ENCODE measurements at places on chromosomes 2 and 18. TPM values are rescaled to one million over a fixed set of nuclear protein-coding genes. Genes with fewer than 3 reads are reported as not detected.

INPP1 gene
- 14.7 TPM for total RNA-seq

ERICH2 gene
- not detected for total RNA-seq

PSTPIP2 gene
- 1.6 TPM for total RNA-seq

SP140 gene
- 1.1 TPM for total RNA-seq

LTBP1 gene
- 25.6 TPM for total RNA-seq

FSHR gene
- not detected for total RNA-seq

ALK gene
- total RNA-seq = 0.78 TPM

MARCHF4 gene
- total RNA-seq = 8.7 TPM

PRLH gene
- total RNA-seq = not detected

ARL4C gene
- total RNA-seq = 50.2 TPM

KATNAL2 gene
- 2.0 TPM for total RNA-seq

RNU2-63P gene
- total RNA-seq = not detected

KCNF1 gene
- total RNA-seq = 13.3 TPM

- DNase-seq = no peak
These were observed 14.4 kb upstream of the E2F6 start for GRCh38 chr2:11480406-11480805.

DNA sequence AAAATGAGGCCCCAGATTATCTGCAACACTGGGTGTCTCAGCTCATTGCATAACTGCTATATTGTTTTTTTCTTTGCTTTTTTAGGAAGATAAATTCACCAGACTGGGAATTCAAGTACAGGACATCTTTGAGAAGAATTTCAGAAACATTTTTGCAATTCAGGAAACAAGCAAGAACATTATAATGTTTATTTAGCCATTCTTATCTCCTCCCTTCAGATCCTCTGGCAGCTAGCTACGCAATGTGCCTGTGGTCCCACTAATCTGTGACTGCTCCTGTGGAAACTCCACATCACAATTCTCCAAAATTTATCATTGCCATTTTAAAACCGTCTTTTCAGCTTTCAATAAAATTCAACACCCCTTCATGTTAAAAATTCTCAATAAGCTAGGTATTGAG lies 126.8 kb downstream of the SP100 start:
- no peak for DNase-seq

GRCh38 chr2:240303896-240304745 lies 131.3 kb upstream of the GPC1 start:
- no peak for DNase-seq

- DNase-seq = no peak
These were observed 1.0 kb upstream of the HOXD12 start for GRCh38 chr2:176098366-176099158.

GRCh38 chr18:39172695-39173421 lies 1607.3 kb upstream of the CELF4 start:
- DNase-seq = no peak

DNA sequence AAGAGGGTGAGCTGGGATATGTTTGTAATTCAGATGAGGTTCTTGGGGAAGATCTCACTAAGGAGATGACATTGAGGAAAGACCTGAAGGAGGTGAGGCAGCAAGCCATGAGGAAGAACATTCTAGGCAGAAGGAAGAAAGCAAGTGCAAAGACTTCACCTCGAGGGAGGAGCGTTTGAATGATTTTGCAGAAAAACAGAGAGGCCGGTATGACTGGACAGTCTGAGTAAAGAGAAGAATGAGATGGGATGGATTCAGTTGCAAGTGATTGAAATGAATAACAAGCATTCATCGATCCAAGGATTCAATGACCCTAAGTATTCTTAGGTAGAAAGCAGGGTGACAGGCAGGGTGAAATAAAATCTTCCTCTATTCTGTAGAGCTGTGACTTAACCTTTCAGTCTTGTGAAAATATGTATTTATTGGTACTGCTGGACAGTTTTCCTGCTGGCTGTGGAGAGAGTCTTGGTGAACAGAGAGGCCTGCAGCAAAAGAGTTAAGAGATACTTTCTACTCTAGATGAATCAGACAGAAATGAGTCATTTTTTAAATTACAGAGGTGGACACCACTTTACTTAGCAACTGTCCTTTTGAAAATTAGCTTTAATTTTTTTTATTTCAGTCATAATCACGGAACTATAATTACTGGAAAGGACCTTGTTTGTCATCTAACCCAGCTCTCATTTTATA lies 278.4 kb downstream of the LRRTM1 start:
- no peak for DNase-seq

DNA sequence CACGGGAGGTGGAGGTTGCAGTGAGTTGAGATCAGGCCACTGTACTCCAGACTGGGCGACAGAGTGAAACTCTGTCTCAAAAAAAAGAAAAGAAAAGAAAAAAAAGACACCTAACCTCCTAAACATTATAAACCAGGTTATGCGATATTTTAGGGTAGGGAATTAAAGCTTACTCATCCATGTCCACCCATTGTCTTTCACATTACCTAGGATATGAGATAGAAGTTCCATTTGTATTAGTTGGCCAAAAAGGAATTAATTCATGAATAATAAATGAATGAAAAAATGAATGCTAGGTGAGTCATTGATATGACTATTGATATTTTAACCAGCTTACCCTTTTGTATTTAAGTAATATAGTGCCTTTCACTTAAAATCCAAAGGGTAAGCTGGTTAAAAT lies 132.9 kb downstream of the FAM161A start:
- DNase-seq = no peak

- DNase-seq = no peak
These were observed 335.7 kb upstream of the CDH7 start for GRCh38 chr18:65415098-65415497.

DNA sequence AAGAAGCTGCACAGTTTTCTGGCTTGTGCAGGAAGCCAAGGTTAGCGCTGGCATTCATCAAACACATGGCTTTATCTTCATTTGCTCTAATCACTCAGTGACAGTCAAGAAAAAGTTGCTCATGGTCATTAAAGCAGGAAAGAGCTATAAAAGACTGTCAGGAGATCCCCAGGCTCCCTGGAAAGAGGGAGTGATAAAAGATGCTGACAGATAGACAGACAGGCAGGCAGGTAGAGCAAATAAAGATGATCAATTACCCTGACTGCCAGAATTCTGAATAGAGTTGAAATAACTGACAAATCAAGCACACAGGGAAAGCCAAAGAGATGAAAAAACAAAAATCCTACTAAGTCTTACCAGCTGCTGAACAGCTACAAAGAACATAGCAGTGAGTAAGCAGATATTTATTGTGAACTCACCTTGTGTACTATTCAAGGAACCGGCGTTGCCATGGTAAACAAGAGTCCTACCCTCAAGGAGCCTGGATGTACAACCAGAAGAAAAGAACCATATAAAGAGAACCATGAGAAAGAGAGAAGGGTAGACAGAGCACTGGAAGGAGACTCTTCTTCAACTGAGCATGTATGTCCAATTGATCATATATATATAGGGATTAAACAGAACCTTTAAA lies 68.0 kb downstream of the RNF152 start:
- no peak for DNase-seq

GRCh38 chr2:230868947-230869913 lies 4.5 kb downstream of the ITM2C start:
- DNase-seq = no peak

DNA sequence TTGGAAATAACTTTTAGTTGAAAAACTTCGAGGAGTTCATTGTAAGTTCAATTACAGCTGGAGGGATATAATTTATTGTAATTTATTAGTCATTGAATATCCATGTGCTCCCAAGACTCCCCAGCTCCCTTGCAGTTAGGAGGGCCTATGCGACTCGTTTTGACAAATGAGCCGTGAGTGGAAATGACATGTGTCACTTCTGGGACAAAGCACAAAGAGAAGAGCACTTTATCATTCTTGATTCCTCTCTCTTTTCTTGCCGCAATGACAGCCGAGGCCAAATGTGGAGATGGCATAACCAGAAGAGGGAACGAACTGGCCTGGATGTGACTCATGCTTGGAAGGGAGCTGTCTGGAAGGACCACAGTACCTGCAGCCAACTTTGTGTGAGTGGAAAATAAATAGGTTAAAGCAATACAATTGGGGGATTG lies 44.2 kb upstream of the ITSN2 start:
- DNase-seq = no peak

DNA sequence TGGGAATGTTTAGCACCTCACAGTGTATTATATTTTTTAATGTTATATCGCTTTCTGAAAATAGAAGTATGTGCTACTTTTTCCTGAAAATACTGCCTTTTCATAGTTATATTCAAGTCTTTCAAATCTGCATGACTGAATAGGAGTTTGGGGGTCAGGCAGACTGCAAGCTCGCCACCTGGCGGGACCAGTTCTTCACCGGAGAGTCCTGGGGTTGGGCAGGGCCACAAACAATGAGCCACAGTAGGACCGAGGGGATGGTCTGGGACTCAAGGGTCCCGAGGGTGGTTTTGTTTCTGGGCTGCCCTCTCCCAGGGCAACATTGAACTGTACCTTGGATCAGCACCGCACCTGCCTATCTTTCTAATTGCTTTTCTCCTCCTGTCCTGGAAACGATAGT lies 70.6 kb downstream of the VWA3B start:
- no peak for DNase-seq

DNA sequence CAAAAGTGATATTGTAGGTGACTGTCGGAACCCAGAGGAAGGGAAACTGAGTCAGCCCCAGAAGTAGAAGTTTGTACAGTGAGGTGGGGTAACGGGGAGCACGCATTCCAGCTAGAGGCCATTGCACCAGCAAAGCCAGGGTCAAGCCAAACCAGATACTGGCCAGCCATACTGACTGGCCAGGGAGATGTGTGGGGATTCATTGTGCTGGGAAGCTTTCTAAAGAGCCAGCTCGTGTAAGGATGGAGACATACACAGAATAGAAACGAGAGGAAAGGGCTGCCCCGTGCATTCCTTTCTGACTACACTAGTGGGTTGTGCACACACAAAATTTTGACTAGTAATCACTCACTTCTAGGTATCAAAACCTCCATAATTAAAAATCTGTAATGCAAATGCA lies 175.3 kb upstream of the PID1 start:
- DNase-seq = no peak

- DNase-seq = no peak
These were observed 299.9 kb upstream of the SALL3 start for GRCh38 chr18:78679613-78680260.

DNA sequence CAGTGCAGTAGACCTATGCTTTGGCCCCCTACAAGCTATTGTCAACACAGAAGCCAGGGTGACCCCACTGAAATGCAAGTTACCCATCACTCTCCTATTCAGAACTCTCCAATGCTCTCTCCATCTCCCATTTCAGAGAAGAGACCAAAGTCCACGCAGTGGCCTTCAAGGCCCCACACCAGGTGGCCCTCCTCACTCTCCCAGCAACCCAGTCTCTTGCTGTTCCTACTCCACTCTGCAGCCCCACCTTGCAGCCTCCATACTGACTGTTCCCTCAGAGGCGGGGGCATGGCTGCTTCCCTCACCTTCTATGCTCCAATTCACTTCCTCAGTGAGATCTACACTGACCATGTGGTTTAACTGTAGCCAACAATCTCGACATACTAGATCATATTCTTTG lies 313.3 kb downstream of the CELF4 start:
- DNase-seq = no peak

DNA sequence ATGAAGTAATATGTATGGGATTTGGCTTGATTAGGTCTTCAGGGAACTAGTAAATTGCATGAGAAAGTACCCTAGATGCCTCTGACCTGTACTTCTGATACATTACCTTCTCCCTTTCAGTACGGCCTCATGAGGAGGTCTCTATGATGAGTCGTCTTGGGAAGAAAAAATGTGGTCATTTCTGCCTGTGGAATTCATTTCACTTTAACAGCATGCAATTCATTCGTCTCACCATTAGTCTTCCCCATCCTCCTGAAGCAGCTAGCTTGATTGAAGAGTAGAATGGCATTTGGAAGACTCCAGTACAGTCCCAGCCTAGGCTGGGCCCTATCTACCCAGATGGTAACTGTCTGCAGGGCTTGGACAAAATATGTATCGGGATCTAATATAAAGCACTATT lies 52.2 kb downstream of the TMX3 start:
- DNase-seq = no peak

All from occipital lobe (tissue), 3 donors.